Stimulated activated CD4-positive, alpha-beta T cell treated with anti-CD3 and anti-CD28 coated beads, Interleukin-1b, Interleukin-23, amount 100 ng/mL, for 24 hours (primary cell): ENCODE measurements at places on chromosomes 11 and 22.

DNA sequence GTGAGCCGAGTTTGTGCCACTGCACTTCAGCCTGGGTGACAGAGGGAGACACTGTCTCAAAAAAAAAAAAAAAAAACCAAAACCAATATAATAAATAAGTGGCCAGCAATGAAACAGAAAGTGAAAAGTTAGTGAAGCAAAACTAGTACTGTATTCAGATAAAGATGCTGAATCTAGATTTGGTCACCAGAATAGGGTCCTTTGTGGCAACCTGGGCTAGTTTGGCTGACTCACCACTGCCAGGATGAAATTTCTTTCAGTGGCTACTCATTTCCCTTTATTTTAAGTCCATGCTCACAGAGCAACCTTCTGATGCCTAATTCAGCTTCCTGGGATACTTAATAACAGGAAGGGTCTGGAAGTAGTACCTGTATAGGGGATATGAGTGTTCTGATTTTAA is 26.0 kb downstream of the LIMK2 start:
- no peak for DNase-seq

DNA sequence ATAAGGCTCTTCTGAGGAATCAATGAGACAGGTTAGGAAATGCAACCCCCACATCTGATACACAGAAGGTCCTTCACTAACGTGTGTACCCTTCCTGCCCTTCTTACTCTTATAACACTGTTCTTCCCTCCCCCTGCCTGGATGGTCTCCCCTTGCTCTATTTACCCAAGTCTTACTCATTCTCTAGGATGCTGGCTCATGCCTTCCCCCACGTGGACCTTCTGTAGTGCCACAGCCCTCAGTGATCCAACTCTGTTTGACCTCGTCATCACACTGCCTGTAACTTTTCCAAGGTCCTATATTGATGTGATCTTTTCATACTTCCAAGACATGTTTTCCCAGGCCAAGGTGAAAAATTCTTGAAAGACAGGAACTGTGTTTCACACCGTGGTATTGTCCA is 79.8 kb downstream of the C11orf58 start:
- DNase-seq, result no peak

DNA sequence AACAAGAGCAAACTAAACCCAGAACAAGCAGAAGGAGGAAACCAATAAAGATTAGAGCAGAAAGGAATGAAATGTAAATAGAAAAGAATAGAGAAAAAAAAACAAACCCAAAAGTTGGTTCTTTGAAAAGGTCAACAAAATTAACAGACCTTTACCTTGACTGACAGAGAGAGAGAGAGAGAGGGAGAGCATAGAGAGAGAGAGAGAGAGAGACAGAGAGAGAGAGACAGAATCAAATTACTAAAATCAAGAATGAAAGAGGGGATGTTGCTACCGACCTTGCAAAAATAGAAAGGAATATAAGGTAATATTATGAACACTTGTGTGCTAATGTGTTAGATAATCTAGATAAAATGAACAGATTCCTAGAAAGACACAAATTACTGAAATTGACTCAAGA is 22.6 kb upstream of the AMPD3 start:
- no peak for DNase-seq

DNA sequence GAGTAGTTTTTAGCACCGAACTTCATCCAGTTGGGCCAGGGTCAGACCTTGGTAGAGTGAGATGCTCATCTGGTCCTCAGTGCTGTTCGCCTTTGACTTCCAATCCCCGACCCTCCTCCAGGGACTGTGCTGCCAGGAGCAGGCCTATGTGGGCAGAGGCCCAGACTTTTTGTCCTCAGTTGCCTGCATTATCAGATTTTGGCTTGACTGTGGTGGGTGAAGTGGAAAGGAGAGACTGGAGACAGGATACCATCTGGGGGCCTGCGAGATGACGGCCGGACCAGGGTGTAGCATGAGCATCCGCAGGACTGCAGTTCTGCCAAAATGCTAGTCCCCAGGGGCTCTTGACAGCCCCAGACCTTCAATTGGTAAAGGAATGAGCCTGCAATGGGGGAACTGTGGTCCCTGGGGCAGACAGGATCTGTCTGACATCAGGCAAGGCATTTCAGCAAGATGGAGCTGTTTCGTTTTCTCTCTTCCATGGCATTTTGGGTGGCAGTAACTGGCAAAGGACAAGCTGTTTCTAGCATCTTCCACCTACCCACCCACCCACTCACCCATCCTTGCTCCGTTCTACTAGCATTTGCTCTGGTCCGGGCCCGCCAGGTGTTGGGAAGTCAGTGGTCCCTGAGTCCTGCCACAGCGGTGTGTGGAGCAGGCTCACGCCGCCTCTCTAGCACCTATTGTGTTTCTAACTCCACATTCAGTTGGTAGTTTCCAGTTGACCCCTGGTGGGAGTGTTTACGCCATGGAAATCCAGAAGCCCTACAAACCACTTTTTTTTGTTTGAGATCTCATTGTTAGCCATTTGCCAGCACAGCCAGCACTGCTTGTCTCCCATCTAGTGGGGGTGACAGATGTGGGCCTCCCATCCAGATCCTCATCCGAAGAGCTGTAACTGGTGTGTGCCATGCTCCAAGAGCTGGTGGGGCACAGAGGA is 53.5 kb downstream of the OTOG start:
- DNase-seq, result no peak

- no peak for DNase-seq
These were observed 1.8 kb downstream of the ALKBH8 start for GRCh38 chr11:107563702-107564101.

- no peak for DNase-seq
These were observed at the start of gene OR10V1 for GRCh38 chr11:59713745-59714144. TSS of gene OR10V1 (minus strand) at chr11:59713845. CDS start at chr11:59713845, 0 bp downstream.

DNA sequence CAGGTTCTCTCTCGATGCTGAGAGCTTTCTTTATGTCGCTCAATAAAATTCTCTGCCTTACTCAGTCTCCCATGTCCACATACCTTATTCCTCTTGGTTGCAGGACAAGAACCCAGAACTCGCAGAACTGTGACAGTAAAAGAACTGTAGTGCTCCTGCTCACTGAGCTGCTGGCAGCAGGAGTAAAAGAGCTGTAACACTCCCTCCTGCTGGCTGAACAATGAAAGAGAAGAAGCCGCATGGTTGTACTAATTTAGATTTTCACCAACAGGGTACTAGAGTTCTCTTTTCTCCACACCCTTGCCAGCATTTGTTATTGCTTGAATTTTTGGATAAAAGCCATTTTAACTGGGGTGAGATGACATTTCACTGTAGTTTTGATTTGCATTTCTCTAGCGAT is 433.2 kb downstream of the GUCY1A2 start:
- DNase-seq, result no peak
